ENCODE measurements at places on chromosomes 7 and 10.

DNA sequence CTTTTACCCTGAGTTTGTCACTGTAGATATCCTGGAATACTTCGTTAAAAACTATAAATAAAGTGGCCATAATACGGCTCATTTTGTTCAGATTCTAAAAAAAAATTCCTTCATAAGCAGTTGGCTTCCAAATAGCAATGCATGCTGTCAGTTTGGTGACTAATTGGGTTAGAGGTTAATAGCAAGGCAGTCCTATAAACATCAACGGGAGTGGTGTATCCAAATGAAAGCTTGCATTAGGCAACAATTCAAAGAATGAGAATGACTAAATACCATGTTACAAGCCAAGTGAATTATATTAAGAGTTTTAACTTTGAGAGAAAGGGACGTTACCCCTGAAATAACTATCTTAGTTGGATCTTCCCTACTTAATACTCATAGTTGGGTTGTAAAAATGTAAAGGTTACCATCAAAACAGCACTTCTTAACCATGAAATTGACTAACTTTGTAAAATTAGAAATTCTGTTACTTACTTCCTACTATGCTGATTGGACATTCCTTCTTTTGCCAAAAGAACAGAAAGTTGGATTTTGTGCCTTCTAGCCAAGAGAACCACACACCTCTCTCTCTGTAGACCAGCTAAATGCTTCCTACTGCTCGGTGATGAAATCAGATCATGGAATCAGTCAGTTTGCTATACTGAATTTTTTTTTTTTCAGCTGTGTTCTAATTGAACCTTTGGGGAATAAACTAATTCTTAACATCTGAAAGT is 98.0 kb downstream of the KAT6B start:
- no peak for DNase-seq

DNA sequence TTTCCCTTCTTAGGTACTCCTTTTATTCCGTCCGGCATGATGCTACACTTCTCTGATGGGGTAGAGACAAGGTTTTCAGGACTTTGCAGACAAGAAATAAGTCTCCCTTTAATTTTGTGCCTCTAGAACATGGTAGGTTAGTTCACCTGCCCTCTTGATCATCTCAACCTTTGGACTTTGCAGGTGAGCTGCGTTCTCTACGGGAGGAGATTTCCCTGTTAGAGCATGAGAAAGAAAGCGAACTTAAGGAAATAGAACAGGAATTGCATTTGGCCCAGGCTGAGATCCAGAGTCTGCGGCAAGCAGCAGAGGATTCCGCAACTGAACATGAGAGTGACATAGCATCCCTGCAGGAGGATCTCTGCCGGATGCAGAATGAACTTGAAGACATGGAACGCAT is 9.2 kb downstream of the CCDC136 start:
- DNase-seq = no peak

DNA sequence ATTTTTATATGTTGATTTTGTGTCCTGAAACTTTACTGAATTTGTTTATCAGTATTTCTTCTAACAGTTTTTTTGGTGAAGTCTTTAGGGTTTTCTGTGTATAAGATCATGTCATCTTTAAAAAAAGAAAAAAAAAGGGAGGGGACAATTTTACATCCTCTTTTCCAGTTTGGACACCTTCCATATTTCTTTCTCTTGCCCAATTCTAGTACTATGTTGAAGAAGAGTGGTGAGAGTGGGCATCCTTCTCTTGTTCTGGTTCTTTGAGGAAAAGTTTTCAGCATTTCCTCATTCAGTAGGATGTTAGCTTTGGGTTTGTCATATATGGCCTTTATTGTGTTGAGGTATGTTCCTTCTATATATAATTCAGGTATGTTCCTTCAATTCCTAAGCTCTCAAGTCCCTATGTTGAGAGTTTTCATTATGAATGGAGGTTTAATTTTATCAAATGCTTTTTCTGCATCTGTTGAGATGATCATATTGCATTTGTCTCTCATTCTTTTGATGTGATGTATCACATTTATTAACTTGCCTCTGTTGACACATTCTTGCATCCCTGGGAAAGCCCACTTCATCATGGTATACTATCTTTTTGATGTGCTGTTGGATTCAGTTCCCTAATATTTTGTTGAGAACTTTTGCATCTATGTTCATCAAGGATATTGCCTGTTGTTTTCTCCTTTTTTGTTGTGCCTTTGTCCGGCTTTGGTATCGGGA is 12.1 kb downstream of the TAS2R40 start:
- DNase-seq = no peak

- no peak for DNase-seq
These were observed 35.3 kb upstream of the IFRD1 start for GRCh38 chr7:112414855-112415490.

- DNase-seq = no peak
These were observed 174.0 kb upstream of the TCF7L2 start for GRCh38 chr10:112775892-112776674.
